Endothelial cell of umbilical vein (primary cell): ENCODE measurements at places on chromosomes 1 and 21. TPM values are rescaled to one million over a fixed set of nuclear protein-coding genes. Genes with fewer than 3 reads are reported as not detected.

Gene SYNC
- total RNA-seq = 6.5 and 9.4 TPM in 2 replicates

DNA sequence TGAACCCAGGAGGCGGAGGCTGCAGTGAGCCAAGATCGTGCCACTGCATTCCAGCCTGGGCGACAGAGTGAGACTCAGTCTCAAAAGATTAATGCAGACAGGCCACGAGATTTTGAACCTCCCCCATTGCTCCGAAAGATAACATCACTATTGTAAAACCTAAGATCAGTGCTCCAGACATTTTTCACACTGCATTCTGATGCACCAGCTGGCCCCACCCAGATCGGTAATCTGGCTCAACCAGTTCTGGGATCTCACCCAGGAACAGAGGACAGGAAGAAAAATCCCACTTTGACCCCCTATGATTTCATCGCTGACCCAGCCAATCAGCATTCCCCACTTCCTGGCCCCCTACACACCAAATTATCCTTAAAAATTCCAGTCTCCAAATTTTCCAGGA, 10.7 kb upstream of the CSRP1 start:
- DNase-seq = no peak
- peaks cover 2% of the 10 kb centered on the region for H3K4me1 ChIP-seq
- H3K27me3 ChIP-seq = no peaks in the 10 kb centered on the region
- H3K27ac ChIP-seq = no peak overlapping the region
- H3K36me3 ChIP-seq = no peaks in the 10 kb centered on the region

- no peak overlapping the region for H3K27ac ChIP-seq
- H3K4me3 ChIP-seq = no peak overlapping the region
- no peak for DNase-seq
- no peaks in the 10 kb centered on the region for H3K27me3 ChIP-seq
- H3K4me1 ChIP-seq = no peaks in the 10 kb centered on the region
Measured at GRCh38 chr1:6757719-6758435, 27.4 kb upstream of the CAMTA1 start.

DNA sequence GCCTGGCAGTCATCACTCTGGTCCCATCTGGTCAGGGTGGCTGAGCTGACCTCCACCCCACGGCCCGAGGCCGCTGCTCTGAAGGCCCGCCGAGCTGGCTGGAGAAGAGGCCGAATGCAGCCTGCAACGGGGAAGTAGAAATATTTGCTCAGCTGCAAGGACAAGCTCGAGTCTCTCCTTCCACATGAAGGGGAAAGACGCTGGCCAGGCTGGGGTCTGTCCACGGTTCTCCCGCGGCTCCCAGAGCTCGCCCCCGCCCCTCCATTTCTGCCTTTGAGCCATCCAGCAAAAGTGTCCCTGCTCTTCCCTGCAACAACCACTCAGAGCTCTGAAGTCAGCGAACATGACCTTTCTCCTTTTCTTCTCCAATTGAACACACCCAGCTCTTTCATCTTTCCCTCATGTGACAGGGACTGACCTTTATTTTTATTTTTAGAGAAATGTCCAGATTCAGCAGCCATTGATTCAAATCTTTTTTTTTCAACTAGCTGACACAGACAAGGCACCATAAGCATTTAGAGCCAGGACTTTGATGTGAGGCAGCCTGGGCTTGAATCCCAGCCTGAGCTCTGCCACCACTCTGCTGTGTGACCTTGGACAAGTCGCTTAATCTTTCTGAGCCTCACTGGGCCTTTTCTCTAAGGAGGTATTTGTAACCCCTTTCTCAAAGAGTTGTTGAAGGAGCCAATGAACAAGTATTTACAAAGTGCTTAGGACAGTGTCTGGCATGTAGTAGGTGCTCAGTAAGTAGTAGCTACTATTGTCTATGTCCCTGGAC, 149.3 kb upstream of the WNT4 start:
- DNase-seq = no peak
- H3K4me3 ChIP-seq = no peak overlapping the region
- H3K27ac ChIP-seq = no peak overlapping the region
- H3K4me1 ChIP-seq = peaks cover 9% of the 10 kb centered on the region

Gene AMY2A
- not detected in 2 replicates for total RNA-seq

Gene ITGB2
- total RNA-seq = 0.65 and 0.91 TPM in 2 replicates
